Right atrium auricular region (tissue), 2 donors: ENCODE measurements at places on chromosomes 5 and 9. TPM values are rescaled to one million over a fixed set of nuclear protein-coding genes. Genes with fewer than 3 reads are reported as not detected.

GRCh38 chr5:39198127-39198526 is 21.2 kb downstream of the FYB1 start:
- H3K27ac ChIP-seq, result no peak overlapping the region
- no peak overlapping the region for H3K4me3 ChIP-seq
- H3K27me3 ChIP-seq, result no peaks in the 10 kb centered on the region
- no peak for DNase-seq
- no peaks in the 10 kb centered on the region for H3K36me3 ChIP-seq

- peaks cover 48% of the 10 kb centered on the region for H3K4me1 ChIP-seq
- DNase-seq, result no peak
- H3K27ac ChIP-seq, result peak overlapping the region; percentile 96
- H3K4me3 ChIP-seq, result peak overlapping the region; percentile 90
These were observed 1.5 kb downstream of the ZBTB43 start for GRCh38 chr9:126806336-126806735.

DNA sequence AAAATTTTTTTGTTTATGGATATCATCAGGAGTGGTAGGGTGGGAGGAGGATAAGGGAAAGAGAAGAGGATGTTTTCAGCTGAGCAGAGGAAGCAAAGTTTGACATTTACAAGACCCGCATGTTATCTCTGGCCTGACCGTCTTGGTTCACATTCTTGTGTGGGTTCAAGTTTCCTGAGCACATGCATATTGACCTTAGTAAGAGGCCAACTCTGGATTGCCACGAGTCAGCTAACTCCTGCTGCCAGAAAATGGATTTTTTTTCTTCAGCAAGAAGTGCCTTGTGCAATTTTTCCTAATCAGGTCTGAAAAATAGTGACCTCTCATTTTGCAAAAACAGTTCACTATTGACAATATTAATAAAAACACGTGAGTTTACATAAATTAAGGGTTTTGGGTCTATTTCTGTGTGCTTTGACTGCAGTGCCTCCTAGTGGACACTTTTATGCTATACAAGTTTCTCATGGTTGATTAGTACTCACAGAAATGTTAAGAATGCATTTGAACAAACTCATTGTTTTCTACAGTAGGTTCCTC is 27.1 kb upstream of the BASP1 start:
- no peak overlapping the region for H3K27ac ChIP-seq
- H3K4me3 ChIP-seq, result no peak overlapping the region
- no peaks in the 10 kb centered on the region for H3K36me3 ChIP-seq

DNA sequence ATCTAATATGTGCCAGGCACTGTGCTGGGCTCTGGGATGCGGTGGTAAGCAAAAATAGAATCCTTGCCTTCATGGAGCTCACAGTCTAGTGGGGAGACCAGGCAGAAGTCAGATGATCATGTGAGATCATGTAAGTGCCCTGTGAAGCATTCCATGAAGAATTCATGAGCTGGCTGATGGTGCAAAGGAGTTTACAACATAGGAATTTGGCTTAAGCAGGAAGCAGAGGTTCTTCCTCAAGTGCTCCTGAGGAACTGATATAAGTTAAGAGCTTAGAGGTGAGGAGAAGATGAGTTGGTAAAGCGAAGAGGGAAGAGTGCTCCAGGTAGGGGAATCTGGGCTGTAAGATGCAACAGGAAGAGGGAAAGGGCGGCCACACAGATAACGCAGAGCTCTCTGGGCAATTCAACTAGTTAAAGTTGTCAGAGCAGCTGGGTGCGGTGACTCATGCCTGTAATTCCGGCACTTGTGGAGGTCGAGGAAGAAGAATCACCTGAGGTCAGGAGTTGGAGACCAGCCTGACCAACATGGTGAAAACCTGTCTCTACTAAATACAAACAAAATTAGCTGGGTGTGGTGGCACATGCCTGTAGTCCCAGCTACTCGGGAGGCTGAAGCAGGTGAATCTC is 78.5 kb upstream of the SPATA31D4 start:
- DNase-seq, result no peak
- no peak overlapping the region for H3K4me3 ChIP-seq
- H3K27ac ChIP-seq, result no peak overlapping the region
- H3K27me3 ChIP-seq, result no peaks in the 10 kb centered on the region
- no peaks in the 10 kb centered on the region for H3K36me3 ChIP-seq
- H3K4me1 ChIP-seq, result no peaks in the 10 kb centered on the region

DNA sequence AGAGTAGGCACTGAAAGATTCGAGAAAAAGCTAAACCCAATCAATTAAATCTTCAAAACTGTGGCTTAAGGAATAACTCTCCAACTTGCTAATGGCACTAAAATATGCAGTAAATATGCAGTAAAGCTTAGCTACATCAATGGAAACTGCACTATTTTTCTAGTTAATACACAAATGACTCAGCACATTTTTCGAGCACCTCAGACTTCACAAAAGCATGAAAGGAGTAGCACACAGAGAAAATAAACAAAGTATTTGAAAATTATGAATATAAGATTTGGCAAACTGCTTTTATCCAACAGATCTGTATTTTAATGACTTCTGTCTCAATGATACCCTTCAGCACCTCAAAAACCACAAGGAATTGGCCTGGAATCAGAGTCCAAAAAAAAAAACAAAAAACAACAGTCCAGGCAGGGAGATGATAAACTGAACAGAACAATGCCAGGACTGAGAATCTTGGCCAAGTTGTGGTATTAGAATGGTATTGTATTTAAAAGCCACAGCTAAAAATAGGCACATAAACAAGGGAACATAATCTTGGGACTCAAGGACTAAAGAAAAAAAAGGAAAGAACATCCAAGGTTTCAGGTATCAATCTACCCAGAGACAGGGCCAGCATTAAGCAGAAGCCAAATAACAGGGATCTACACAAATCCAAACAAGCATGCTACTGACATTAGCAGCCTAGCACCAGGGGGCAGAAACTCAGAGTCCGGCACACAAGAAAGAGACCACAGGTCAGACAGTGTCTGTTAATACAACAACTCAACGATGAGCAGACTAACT is 21.4 kb downstream of the TMEM245 start:
- H3K36me3 ChIP-seq, result no peaks in the 10 kb centered on the region
- H3K27ac ChIP-seq, result peak overlapping the region; percentile 84
- no peak for DNase-seq
- H3K27me3 ChIP-seq, result no peaks in the 10 kb centered on the region

DNA sequence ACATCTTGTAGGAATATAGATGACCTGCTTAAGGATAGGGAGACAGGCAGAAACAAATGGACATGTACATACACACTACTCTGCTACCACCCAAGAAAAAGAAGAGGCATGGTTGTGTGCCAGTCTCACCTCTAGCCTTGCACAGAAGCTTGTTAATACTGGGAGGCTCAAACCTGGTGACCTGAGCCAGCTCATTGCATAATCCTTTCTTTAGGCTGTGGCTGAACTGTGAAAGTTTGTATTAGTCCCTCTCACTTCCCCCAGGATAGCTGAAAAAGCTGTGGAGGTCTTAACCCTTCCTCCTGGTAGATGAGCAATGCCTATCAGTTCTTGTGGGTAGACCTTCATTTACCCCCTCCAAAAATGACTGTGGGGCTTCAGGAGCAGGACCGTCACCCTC is 28.7 kb downstream of the TPD52L3 start:
- H3K27me3 ChIP-seq, result no peaks in the 10 kb centered on the region
- DNase-seq, result no peak
- no peaks in the 10 kb centered on the region for H3K4me1 ChIP-seq
- H3K4me3 ChIP-seq, result no peak overlapping the region
- no peak overlapping the region for H3K27ac ChIP-seq

DNA sequence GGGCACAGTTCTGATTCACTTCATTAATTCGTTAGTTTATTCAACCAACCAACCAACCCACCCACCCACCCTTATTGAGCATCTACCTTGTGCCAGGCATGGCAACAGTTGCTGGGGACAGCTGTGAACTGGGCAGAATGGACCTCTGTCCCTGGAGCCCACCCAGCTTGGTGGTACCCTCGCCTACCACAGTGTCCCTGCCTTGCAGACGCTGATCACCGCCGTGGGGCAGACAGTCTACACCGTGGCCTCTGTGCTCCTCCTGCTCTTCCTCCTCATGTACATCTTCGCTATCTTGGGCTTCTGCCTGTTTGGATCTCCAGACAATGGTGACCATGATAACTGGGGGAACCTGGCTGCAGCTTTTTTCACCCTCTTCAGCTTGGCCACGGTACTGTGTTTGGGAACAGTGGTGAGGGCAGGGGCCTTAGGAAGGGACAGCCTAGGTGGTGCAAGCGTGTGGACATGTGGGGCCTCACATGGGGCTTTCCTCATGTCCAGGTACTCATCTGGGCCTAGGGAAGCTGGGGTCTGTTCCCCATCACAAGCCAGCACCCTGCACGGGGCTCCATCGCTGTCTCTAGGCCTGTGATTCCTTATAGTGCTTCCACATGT is 26.2 kb downstream of the PITX1 start:
- no peaks in the 10 kb centered on the region for H3K4me1 ChIP-seq
- no peak overlapping the region for H3K4me3 ChIP-seq
- no peak overlapping the region for H3K27ac ChIP-seq
- H3K36me3 ChIP-seq, result no peaks in the 10 kb centered on the region
- no peak for DNase-seq
- no peaks in the 10 kb centered on the region for H3K27me3 ChIP-seq

- no peak for DNase-seq
- H3K27ac ChIP-seq, result no peak overlapping the region
- H3K27me3 ChIP-seq, result no peaks in the 10 kb centered on the region
- H3K4me1 ChIP-seq, result peaks cover 23% of the 10 kb centered on the region
- H3K36me3 ChIP-seq, result peaks cover 5% of the 10 kb centered on the region
These were observed 19.6 kb downstream of the MFAP3 start for GRCh38 chr5:154058055-154059038.

GRCh38 chr5:90932052-90932699 is 373.6 kb downstream of the ADGRV1 start:
- no peaks in the 10 kb centered on the region for H3K27me3 ChIP-seq
- H3K4me3 ChIP-seq, result no peak overlapping the region
- DNase-seq, result peak; percentile 64
- no peaks in the 10 kb centered on the region for H3K36me3 ChIP-seq
- H3K27ac ChIP-seq, result no peak overlapping the region

- peaks cover 70% of the 10 kb centered on the region for H3K4me1 ChIP-seq
- no peaks in the 10 kb centered on the region for H3K36me3 ChIP-seq
- DNase-seq, result no peak
- H3K27me3 ChIP-seq, result no peaks in the 10 kb centered on the region
- H3K4me3 ChIP-seq, result no peak overlapping the region
- H3K27ac ChIP-seq, result peak overlapping the region; percentile 26
These were observed 1.4 kb downstream of the MZB1 start for GRCh38 chr5:139388198-139388821.

DNA sequence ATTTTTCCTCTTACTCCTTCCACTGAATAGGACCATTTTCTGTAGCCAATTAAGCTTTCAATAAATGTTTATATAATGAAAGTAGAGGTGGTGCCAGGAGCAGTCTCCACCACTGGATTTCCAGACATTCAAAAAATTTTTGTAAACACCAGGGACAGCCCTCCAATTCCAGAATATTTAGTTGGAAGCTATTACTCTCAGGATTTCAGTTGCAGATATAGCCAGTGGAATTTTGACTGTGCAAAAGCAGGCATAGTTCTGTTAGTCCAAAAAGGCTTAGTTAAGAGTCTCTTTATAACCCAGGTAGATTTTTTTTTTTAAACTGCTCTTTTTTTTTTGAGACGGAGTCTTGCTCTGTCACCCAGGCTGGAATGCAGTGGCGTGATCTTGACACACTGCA is 138.1 kb upstream of the DMRT1 start:
- peaks cover 19% of the 10 kb centered on the region for H3K36me3 ChIP-seq
- H3K4me1 ChIP-seq, result no peaks in the 10 kb centered on the region
- H3K27me3 ChIP-seq, result no peaks in the 10 kb centered on the region
- no peak overlapping the region for H3K4me3 ChIP-seq

- H3K4me1 ChIP-seq, result peaks cover 4% of the 10 kb centered on the region
- no peak overlapping the region for H3K27ac ChIP-seq
- H3K27me3 ChIP-seq, result no peaks in the 10 kb centered on the region
- DNase-seq, result no peak
These were observed 35.6 kb downstream of the ABHD17B start for GRCh38 chr9:71875345-71875744.

- H3K4me1 ChIP-seq, result no peaks in the 10 kb centered on the region
- no peak for DNase-seq
- no peaks in the 10 kb centered on the region for H3K27me3 ChIP-seq
- H3K27ac ChIP-seq, result no peak overlapping the region
These were observed 142.6 kb downstream of the INSYN2B start for GRCh38 chr5:169837686-169838085.

DNA sequence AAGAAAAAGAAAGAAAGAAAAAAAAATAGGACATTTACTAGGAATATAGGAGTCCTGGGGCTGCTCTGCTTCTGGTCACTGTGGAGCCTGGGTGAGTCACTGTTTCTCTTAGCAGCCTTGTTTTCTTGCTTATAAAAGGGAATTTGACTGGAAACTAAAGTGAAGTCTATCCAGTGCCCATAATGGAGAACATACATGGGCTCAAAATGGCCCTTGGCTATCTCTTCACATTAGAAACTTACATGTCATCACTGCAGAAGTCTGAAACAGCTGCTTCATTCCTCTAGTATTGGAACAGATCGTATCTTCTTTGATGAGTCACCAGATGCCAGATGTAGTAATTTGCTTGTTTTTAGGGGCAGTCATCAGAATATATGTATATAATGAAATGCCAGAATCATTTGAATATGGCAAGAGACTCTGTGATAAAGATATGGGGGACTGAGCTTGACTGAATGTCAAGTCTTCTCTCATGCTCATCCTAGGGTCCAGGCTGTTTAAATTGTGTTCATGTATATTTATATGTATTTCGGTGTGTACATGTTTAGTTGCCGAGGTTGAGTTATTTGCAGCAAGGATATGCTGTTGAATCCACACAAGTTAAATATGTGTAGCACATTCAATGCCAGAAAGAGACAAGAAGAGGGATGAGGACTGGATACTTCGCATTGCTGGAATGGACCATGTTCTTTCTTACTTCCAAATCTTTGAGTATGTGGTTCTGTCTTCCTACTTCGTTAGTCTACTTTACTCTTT is 56.7 kb downstream of the SGCD start:
- no peaks in the 10 kb centered on the region for H3K27me3 ChIP-seq
- DNase-seq, result no peak
- H3K4me1 ChIP-seq, result peaks cover 19% of the 10 kb centered on the region
- H3K27ac ChIP-seq, result peak overlapping the region; percentile 31
- H3K4me3 ChIP-seq, result no peak overlapping the region

- no peaks in the 10 kb centered on the region for H3K27me3 ChIP-seq
- no peak overlapping the region for H3K4me3 ChIP-seq
- no peaks in the 10 kb centered on the region for H3K36me3 ChIP-seq
- H3K27ac ChIP-seq, result no peak overlapping the region
- no peak for DNase-seq
These were observed 932.0 kb downstream of the TLE4 start for GRCh38 chr9:80503671-80504281.

DNA sequence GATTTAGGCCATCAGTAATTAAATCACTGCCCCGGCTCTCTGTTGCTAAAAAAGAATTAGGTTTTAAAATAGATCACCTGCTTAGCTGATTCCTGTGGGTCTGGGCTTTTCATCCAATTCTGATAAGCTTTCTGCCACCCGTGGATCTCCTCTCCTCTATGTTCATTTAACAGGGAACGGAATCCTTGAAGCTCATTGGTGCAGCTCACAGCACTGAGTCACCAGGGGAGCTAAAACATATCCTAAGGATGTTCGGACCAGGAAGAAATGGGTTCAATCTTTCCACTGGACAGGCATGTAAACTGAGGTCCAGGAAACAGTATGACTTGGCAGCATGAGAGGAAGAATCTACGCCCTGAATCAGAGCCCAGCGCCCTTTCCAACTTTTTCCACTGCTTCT is 267.1 kb upstream of the GRIA1 start:
- H3K4me3 ChIP-seq, result no peak overlapping the region
- DNase-seq, result no peak
- H3K4me1 ChIP-seq, result no peaks in the 10 kb centered on the region
- H3K36me3 ChIP-seq, result no peaks in the 10 kb centered on the region

DBH gene
- not detected for total RNA-seq

ZDHHC12 gene
- 24.4 TPM for total RNA-seq

WDR38 gene
- not detected for total RNA-seq

POLK gene
- 21.1 TPM for total RNA-seq
